Activated naive CD4-positive, alpha-beta T cell treated with anti-CD3 and anti-CD28 coated beads for 36 hours (primary cell): ENCODE measurements at places on chromosomes 7 and 10. TPM values are rescaled to one million over a fixed set of nuclear protein-coding genes. Genes with fewer than 3 reads are reported as not detected.

DNA sequence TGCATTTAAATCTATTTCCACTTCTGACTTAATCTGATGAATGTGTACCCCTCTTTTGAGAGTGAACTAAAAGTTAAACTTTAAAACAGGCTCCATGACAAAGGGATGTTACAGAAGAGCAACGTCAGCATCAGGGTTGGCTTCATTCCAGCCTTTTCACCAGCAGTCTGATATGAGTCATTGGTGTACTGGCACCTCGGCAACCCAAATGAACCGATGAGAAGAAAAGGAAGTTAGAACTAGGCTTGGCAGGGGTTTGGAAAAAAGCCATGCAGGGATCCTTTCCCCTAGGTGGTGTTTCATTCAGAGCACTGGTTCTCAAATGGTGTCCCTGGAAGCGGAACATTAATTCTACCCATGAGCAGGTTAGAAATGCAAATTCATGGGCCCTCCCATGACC is 53.6 kb downstream of the SEC61G start:
- DNase-seq = no peak

DNA sequence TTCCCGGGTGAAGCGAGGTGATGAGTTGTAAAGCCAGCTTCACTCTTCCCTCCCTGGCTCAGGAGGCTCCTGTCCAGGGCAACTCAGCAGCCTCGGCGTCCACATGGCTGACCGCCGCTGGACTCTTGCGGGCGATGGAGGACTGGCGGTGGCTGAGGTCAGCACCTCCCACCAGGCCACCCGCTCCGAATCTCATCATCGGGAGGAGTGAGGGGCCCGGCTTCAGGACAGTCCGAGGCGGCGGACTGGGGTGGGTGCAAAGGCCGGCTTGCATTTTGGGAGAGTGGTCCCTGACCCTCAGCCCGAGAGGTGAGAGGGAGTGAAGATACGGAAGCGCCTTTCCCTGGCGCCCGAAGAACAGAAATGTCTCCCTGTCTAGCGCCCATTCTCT is 759 bp downstream of the DNAJB12 start:
- DNase-seq = no peak

DNA sequence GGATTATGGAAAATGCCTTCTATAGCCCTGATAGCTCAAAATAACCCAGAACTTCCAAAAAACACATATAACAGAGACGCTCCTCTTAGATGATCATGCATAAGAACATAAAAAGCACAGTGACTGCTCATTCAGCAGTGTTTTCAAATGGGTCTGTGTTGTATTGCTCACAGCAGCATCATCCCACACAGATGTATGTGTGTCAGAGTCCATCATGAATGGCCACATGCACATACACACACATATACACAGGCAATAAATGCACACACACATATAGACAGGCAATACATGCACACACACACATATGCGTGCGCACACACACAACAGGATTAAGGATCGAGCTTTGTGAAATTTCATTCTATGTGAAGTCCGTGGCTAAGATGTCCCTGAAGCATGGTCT is 26.1 kb downstream of the TMEM273 start:
- no peak for DNase-seq

DNA sequence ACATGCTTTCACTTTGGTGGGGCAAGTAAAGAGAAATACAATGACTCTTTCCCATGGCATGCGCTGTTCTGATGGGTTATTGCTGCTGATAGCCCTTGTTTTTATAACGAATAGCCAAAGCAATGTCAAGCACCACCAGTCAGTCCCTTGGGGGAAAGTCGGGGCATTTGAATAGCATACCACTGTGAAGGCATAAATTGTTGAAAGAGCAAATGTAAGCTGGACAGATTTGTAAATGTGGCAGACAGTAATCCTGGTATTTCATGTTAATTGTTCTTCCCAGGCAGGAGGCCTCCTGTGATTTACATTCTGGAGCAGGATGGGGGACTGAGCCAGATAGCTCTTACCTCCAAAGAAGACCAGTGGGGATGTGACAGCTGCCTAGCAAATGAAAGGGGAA is 293.3 kb downstream of the ADRA2A start:
- DNase-seq = no peak

GRCh38 chr10:73647211-73647874 is 6.1 kb upstream of the MYOZ1 start:
- peak; percentile 37 for DNase-seq

DNA sequence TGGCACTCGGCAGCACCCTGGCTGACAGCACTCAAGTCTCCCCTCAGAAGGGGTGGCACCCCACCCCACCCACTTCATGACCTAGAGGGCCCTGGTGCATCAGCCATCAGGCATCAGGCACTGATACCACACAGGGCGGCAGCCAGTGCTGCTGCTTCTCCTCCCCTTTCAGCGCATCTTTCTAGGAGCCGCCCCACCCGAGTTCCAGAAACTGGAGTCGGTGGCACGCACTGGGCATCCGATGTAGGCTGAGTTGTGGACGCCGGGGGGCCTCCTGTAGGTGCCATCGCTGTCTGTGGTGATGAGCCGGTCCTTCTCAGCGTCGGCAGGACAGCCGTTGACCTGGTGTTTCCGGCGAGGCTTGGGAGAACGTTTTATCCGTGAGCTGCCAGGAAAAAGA is 69.7 kb upstream of the ATP6V0A4 start:
- DNase-seq = no peak

GRCh38 chr7:16399916-16400892 is 21.1 kb downstream of the CRPPA start:
- no peak for DNase-seq

DNA sequence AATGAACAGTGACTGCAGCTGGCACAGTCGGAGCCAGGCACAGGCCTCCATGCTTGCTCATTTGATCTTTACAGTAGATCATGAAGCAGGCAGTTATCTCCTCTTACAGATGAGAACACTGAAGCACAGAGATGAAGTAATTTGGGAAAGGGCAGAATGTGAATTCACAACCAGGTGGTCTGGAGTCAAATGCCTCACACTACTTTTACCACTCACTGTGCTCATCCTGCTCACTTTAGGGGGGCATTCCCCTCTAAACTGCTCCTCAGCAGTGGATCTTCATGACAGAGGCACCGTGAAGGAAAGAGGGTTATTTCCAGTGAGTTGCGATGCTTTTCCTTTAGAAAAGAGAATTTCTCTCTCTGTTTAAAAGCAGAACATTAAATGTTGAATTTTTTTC is 15.1 kb downstream of the SNX10 start:
- no peak for DNase-seq

DNA sequence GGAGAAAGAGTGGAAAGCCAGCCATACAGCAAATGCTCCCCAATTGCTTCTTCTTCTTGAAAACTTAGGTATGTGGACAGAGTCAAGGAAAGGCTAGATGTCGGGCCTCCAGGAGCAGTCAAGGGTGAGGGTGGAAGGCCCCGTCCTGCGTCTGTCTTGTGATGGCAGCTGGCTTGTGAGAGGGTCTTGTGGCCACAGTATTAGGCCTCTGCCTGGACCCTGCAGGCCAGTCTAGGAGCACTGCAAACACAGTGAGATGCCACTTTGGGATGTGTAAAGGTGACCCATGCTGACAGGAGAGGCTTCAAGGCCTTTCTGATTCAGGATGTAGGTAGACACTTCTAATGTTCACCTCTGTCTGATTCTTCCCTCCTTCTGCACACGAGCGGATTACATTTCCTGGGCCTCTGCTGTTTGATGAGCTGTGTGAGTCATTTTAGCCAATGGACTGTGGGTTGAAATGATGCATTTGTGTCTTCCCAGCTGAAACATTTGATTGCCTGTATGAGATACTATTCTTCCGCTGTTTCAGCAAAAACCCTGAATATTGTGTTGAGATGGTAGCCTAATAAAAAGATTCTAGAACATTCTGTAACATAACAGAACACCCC is 135.4 kb downstream of the EMX2 start:
- DNase-seq = no peak

DNA sequence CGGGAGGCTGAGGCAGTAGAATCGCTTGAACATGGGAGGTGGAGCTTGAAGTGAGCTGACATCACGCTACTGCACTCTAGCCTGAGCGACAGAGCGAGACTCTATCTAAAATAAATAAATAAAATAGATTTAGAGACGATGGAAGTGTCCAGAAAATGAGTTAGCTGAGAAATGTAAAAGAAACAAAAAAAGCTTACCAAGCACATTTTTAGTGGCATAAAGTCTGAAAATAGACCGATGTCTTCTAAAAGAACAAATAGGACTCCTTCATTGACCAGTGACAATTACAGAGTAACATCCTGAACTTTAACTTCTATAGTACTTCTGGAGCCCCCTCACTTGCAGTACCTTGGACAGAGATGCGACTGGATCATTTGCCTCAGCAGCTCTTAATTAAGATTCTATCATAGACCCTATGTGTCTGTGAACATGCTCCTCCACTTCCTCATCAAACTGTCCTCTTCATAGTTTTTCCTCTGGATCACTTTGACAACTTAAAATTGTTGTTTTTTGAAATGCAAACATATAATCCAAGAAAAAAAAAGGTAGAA is 25.2 kb upstream of the SRPK2 start:
- DNase-seq = no peak

GRCh38 chr10:83562381-83562780 is 576.9 kb upstream of the GHITM start:
- no peak for DNase-seq

- DNase-seq = no peak
Observed at GRCh38 chr7:2792235-2792634, 51.9 kb downstream of the GNA12 start.

DNA sequence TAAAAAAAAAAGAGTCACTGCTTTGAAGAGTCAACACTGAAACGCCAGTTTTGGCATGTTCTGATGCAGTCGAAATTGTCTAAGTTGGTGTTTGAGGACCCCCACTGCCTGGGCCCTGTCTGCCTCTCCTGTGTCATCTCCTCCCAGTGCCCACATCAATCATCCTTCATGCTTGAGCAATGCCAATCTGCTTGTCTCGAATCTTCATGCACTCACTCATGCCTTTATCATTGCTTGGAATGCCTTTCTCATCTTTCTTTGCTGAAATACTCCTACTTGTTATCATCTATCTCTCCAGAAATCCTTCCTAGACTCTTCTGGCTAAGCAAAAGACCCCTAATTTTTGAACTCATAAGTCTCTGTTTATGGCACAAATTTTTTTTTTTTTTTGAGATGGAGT is 42.1 kb upstream of the PLPP4 start:
- no peak for DNase-seq

- DNase-seq = no peak
Observed at GRCh38 chr10:90658791-90659190, 199.0 kb downstream of the HTR7 start.

- DNase-seq = no peak
Observed at GRCh38 chr7:25857376-25858067, 294.5 kb upstream of the NFE2L3 start.

- DNase-seq = peak; percentile 59
Observed at GRCh38 chr7:14691597-14692203, 210.9 kb downstream of the DGKB start.

DNA sequence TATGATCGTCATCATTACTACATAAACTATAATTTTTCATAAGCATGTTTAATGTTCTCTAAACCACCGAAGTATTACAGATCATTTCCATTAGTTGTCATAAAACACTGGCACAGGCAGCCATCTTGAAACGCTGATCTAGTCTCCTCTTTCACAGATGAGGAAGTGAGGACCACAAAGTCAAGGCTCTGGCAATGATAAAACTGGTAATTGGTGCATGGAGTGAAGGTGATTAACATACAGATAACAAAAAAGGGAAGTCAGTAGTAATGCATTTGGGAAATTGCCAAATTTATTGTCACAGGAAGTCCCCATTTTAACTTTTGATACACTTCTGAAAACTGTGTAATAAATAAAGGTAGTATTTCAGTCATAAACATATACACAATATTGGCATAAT is 49.3 kb downstream of the FBXL13 start:
- DNase-seq = no peak

DNA sequence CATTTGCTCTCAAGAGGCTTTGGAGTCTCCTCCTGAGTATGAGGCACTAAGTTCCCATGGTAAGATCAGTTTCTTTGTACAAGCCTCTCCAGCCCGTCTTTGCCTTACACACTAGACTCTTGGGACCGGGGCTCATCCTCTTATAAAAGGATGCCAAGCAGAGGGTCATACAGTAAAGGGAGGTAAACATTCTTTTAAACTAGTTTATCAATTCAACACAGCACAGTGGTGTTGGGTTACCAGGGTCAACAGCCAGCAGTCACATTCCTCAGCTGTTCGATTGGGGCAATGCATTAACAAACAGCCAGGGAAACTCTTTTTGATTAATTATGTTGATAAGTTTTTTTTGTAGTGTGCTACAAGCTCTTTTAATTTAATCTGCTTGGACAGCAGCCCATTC is 37.8 kb downstream of the HHEX start:
- DNase-seq = no peak

DNA sequence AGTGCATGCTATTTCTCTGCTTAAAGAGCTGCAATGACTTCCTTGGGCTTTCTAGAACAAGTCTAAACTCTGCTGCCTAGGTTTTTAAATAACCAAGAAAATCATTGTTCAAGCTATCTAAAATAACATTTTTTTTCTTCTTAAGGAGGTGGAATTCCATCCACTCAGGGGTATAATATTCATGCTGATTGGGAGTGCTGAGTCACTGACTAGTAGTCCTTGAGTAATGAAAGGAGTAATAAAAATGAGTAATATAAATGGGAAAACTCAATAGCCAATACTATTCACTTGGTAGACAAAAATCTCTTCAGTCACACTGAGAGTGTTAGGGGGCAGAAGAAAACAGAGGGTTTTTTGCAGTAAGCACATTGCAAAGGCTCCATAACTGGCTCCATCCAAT is 72.0 kb downstream of the GFRA1 start:
- no peak for DNase-seq

DNA sequence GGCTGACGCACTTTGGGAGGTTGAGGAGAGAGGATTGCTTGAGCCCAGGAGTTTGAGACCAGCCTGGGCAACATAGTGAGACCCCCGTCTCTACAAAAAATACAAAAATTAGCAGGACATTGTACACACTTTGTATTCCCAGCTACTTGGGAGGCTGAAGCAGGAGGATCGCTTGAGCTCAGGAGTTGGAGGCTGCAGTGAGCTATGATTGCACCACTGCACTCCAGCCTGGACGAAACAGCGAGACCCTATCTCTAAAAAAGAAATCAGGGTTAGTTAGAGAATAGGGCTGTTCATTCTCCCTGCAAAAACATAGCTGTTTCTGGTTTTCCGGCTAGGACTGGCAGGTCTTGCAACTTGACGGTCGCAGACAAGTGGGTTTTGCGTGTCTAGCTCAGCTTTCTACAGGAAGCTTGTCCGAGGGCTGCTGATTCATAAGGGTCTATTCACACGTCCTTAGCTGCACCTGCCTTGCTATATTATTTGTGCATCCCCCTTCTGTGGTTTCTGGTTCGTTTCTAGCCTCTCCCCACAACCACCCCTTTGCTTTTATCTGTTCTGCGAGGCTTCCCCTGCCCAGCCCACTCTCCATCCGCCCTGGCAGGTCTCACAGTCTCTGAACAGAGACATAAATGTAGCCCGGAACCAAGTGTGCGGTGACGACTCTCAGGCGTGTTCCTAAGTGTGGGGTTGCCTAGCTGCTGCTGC is 10.7 kb downstream of the AMZ1 start:
- peak; percentile 74 for DNase-seq

Gene GALNT17
- total RNA-seq = not detected

Gene CYP2W1
- total RNA-seq = not detected

Gene PFKP
- total RNA-seq = 99.7 TPM

Gene GPNMB
- 0.54 TPM for total RNA-seq

Gene DOCK4
- total RNA-seq = 0.43 TPM

Gene KCNIP2
- 0.69 TPM for total RNA-seq

Gene TMEM72
- not detected for total RNA-seq

Gene KCNMA1
- total RNA-seq = not detected
